ENCODE measurements at places on chromosomes 4 and X. TPM values are rescaled to one million over a fixed set of nuclear protein-coding genes. Genes with fewer than 3 reads are reported as not detected.

Gene TRAM1L1
- not detected for total RNA-seq

Gene CLTRN
- 0.56 TPM for total RNA-seq

Gene HTN1
- total RNA-seq = not detected

DNA sequence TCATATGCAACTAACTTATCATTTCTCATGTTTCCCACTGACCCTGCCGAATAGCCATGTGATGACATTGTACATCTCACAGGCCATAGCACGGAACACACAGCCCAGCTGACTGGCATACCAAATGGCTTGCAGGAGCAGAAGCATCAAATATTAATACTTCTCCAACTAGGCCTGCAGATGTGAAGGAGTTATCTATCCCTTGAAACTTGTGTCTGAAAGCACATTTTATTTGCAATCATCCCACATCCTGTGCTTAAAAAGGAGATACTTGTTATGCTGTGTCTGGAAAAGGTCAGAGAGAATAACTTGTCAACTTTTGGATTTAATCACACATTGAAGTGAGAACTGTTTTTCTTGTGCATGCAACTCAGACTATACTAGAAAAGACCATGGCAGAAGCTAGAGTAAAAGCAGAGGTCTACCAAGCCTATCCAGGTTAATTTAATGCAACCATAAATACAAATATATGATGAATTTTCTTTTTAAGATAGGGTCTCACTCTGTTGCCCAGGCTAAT lies 100.4 kb downstream of the IRF2 start:
- no peak for DNase-seq

DNA sequence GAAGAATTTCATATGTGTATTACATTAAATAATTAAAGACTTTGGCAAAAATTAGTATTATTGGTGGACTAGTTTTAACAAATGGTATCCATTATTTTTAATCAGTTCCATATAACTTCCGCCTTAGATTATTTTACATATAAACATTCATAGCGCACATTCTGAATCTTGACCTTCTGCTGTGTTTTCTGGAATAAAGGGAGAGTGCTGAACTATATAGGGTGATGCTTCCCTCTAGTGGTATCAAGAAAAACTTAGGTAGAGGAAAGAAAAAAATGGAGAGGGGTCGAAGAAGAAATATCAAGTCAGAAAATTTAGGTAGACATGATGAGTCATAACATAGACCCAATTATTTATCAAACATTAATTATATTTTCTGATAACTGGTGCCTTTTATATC lies 155.6 kb upstream of the PACRGL start:
- DNase-seq = no peak

DNA sequence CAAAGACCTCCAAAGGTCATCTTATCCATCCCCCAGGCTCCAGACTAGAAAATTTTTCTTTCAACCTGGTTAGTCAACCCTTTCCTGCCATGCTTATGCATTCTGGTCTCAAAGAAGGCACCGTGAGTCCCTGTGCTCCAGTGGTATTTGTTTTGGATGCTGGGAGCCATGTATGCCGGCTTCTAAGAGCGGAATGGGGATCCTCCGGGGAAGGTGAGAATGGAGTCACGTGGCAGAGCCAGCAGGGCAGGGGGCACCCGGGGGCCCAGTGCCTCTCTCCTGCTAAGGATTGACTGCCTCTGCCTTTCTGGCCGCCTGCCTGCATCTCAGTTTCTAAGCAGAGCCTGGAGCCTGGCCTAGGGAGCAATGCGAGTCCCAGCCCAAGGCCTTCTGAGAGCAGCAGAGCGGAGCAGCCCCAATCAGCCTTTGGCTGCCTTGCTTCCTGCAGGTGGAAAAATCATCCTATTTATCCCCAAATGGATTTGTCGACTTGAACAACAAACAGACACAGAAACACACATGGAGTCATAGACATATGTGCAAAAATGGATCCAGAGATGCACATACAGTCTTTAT lies 141.0 kb downstream of the PJA1 start:
- DNase-seq = no peak

DNA sequence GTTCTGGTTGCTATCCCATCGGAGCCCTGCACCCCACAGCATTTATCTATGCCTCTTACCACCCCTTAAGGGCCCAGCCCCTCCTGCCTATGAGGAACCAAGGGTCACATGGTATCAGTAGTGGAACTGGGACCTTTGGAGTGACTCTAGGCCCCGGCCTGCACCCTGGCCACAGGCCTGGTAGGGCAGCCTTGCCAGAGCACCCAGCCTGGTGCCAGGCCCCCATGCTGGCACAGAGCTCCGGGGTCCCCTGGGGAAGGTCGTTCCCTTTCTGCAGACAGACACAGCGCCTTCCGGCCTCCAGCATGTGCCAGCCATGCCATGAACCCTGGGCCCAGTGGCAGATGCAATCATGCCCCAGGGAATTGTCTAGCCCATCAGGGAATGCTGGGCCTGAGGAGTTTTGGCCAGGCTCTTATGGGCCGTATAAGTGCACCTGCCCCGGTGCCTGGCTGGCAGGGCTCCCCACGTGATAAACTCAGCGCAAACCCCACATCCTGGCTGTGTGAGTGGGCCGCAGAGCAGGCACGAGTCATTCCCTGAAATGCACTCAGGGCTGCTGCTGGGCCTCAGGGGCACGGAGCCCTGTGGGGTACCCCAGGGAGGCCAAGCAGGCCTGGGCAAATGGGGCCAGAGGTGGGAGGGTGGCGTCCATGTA lies 19.8 kb upstream of the ADD1 start:
- no peak for DNase-seq

DNA sequence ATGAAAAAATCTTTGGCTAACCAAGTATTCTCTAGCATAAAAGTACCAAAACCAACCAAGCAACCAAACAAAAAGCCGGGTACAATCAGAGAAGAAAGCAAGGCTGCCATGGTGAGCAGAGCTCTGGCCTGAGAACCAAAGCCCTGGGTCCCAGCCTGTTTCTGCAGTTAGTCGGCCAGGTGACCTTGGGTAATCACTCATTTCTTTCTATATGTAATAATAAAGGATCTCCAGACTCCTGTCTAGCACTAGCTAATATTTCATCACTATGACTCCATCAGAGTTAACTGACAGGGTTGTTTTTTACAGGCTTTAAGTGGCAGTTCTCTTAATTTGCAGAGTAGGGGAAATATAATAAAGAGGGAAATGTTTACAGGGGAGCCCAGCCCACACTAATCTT lies 34.0 kb upstream of the RASGEF1B start:
- DNase-seq = no peak

- DNase-seq = no peak
These were observed 72.4 kb downstream of the NRK start for GRCh38 chrX:105894721-105895120.

DNA sequence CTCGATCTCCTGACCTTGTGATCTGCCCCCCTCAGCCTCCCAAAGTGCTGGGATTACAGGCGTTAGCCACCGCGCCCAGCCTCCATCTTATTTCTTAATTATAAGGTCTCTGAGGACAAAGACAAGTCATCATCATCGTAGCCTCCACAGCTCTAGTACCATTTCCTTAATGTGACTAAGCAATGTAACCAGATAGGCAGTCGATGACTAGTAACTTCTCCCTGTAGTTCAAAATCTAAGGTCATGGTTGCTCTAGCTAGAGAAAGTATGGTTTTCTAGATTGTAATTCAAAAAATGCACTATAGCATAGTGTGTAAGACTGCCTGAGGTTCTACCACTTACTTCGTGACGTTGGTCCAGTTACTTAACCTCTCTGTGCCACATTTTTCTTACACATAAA lies 6.9 kb downstream of the SLC39A8 start:
- DNase-seq = no peak

DNA sequence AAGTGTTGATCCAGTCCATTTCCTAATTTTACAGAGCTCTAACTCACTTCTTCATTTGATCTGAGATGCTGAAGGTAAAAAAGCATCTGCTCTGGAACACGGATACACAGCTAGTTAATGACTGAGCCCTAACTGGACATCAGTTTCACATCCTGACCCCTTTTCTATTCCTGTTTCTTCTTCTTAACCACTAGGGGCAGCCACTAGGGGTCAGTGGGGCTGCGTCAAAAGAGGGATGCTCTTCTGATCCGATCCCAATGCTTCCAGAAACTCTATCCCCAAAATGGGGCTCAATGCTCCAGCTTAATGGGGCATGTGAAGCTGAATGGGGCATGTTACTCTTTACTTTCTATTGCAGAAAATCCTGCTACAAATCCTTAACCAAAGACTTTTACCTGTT lies 33.4 kb upstream of the PHKA2 start:
- DNase-seq = no peak

DNA sequence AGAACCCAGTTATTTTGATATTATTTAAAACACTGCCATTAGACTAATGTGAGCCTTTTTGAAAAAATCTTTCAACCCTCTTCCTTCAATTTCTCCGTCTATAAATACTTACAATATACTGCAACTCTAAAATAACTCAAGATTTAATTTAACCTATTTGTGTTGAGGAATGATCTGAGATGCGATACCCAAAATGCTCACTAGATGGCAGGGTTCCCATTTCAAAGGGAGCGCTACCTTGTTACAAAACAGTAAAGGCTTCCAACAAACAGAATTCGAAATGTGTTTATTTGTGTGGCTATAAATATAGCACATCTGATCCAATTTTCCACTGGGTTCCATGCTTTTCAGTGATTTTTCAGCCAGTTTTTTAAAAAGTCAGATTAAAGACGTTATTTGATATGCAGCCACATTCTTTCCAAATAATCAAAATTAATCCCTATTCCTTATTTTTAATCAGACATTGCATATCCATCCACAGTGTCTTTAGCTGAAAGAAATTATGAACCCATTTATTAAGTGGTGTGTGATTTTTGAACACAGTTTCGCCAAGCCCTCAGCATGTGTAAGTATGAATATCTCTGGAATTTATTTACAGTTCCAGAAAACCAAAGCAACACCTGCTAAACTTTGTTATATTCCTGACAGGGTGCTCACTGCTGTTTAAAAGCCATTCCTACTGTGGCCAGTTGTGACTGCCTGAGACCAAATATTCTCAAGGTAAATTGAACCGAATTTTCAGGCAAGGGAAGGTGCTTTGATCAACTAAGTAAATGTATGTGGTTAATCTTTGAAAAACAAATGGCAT lies 668.0 kb upstream of the LCORL start:
- no peak for DNase-seq

Data from CD4-positive, alpha-beta T cell (primary cell).